GM19239 (cell line): ENCODE measurements at places on chromosomes 2 and 18.
A peak's percentile ranks its signal among the peaks of the same experiment; 100 is the strongest.

- no peak for DNase-seq
These were observed 166.1 kb downstream of the CLIP4 start for GRCh38 chr2:29281086-29281915.

- no peak for DNase-seq
These were observed 1.9 kb downstream of the PSMA8 start for GRCh38 chr18:26135548-26135947.

- no peak for DNase-seq
These were observed 508.9 kb upstream of the MYT1L start for GRCh38 chr2:2839782-2840531.

GRCh38 chr2:96116879-96117533 is 635 bp upstream of the ADRA2B start:
- peak; percentile 93 for DNase-seq

GRCh38 chr2:45278365-45279078 is 269.3 kb upstream of the SIX2 start:
- no peak for DNase-seq

DNA sequence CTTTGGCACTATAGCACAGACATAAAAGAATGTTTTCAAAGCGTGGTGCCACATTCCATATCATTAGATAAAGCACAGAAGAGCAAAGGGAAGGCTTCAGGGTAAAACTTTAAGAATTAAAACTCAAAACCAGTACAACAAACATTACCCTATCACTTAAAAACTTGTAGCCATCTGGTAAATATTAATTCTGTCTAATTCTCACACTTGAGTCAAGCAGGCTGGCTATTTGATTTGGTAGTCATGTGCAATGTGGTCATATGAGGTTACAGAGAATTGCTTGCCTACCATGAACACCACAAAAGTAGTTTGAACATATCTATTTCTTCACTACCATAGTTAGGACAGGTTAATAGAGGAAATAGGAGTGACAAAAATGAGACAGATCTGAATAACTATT is 244.9 kb downstream of the IRS1 start:
- DNase-seq, result no peak

DNA sequence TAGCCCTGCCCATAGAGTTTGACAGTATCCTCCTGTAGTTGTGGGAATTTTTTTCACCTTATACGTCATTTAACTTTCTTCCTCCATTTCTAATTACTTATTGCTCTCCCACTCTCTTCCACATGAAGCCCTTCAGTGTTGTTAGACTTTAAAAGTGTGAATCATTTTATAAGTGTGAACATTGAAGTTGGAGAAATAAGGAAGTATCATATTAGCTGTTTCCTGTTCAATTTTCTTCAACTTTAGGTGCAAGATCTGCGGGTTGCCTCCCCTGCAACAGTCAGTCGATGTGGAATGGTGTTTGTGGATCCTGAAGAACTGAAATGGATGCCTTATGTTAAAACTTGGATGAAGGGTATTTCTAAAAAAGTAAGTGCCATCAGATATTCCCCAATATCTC is 138.1 kb downstream of the DNAH6 start:
- DNase-seq, result no peak

- DNase-seq, result no peak
These were observed 46.0 kb upstream of the RMND5A start for GRCh38 chr2:86673986-86674670.

GRCh38 chr2:212344131-212344530 is 194.5 kb downstream of the ERBB4 start:
- no peak for DNase-seq

GRCh38 chr2:187017438-187017837 is 168.5 kb upstream of the ZSWIM2 start:
- DNase-seq, result no peak

GRCh38 chr2:202337151-202337550 is 39.0 kb upstream of the BMPR2 start:
- no peak for DNase-seq

DNA sequence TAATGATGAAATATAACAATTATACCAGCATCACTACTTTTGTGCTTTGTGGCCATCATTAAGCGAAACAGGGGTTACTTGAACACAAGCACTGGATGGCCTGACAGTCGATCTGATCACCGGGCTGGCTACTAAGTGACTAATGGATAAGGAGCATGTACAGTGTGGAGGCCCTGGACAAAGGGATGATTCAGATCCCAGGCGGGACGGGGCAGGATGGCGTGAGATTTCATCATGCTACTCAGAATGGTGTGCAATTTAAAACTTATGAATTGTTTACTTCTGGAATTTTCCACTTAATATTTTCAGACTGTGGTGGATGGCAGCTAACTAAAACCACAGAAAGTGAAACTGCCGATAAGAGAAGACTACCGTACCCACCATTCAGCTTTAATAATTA is 7.0 kb upstream of the CLIP4 start:
- no peak for DNase-seq

DNA sequence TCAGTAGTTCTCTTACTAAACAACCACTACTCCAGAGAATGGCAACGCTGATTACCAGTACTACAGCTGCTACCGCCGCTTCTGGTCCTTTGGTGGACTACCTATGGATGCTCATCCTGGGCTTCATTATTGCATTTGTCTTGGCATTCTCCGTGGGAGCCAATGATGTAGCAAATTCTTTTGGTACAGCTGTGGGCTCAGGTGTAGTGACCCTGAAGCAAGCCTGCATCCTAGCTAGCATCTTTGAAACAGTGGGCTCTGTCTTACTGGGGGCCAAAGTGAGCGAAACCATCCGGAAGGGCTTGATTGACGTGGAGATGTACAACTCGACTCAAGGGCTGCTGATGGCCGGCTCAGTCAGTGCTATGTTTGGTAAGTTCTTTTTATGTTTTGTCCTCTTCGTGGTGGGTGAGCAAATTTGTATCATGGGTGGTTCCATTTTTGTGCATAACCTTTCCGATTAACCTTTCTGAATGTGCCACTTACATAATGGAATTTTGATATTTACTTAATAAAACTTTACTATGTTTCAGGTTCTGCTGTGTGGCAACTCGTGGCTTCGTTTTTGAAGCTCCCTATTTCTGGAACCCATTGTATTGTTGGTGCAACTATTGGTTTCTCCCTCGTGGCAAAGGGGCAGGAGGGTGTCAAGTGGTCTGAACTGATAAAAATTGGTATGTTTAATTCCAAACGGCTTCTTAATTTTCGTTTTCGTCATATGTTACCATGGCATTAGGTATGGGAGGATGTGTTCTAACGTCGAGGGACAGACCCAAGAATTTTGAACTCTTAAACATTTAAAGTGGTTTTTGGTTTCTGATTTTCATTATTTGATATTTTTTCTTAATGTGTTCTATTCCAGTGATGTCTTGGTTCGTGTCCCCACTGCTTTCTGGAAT is 1.3 kb downstream of the SLC20A1 start:
- no peak for DNase-seq

GRCh38 chr2:55102056-55102812 is 52.0 kb upstream of the RTN4 start:
- no peak for DNase-seq

DNA sequence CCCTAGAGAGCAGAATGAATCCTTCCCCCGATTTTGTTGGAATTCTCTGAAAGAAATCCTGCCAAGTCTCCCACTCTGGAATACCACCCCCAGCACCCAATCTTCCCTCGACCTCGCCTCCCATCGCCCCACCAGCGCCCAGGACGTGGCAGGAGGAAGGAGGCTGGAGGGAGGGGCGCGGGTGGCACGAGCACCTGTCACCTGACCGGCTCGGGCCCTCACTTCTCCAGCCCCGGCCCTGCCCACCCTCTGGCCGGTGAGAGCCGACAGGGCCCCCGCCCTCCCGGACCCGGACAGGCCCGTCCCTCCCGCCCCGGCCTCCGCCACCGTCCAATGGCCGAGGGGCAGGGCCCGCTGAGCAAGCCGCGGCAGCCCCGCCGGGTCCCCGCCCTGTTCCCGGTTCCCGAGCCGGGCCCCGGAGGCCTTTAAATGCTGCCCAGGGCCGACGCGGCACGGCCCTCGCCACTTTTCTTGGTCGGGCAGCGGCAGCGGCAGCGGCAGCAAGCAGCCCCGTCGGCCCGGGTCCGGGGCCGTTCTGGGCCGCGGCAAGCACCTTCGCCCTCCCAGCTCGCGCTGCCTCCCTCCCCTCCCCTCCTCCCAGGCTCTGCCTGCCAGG is at the start of gene LGALSL:
TSS of gene LGALSL (plus strand) at position 393 of the 616 bp plus-strand sequence. CDS start 384 bp downstream, outside the sequence.
- DNase-seq, result peak; percentile 79

- DNase-seq, result no peak
These were observed 5.3 kb downstream of the MYL1 start for GRCh38 chr2:210309548-210310233.

- DNase-seq, result no peak
These were observed 90.6 kb upstream of the CYP26B1 start for GRCh38 chr2:72238311-72238710.

DNA sequence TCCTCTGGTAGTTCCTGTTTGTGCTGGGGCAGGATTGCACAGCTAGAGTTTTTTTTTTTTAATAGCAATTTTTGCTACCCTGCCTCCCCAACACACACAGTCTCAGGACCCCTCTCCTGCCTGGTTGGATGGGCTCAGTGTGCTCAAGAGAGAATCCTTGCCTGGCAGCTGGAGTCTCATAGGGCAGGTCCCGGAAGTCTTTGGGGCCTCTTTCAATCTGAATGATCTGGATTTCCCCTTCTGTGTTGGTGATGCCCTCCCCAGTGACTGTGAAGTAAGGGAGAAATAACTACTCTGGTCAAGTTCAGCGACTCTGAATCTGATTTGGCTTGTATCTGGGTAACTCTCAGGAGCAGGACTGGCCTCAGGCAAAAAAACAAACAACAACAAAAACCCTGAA is 220.6 kb upstream of the LRRTM1 start:
- DNase-seq, result no peak

- DNase-seq, result no peak
These were observed 75.0 kb downstream of the OSBPL1A start for GRCh38 chr18:24322584-24323136.

DNA sequence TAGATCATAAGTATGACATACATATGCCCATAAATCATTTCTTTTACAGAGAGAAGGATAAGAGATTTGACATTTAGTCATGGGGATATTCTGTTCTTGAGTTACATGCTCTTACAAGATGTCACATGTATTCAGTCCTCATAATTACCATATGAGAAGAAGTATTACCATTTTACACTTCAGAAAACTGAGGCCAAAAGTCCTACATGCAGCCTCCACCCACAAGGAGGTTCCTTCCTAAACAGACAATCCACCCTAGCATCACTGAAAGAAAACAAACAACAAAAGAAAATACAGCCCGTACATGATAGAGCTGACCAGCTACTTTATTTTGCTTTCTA is 335.1 kb downstream of the SETBP1 start:
- DNase-seq, result no peak

DNA sequence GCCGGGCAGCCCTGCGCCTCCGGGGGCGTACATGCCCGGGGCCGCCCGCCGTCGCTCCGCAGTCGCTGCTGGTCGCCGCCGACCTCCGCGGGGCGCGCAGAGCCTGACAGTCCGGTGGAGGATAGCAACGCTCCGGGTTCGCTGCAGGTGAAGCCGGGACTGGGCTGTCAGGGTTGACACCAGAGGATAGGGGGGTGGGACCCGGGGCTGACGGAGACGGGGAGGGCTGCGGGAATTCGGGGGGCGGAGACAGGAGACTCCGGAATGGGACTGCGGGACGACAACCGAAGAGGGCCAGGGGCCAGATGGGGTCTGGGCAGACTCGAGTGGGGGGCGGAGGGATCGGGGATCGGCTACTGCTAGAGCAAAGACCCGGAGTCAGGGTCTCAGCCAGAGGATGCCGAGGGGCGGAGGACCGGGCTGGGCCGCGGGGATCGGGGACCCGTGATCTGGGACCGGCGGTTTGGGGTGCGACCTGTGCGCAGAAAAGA is 403 bp downstream of the TMEM127 start:
- no peak for DNase-seq

GRCh38 chr2:37196320-37197195 is at the start of gene CEBPZOS:
Gene CEBPZOS, plus strand, starts transcription at chr2:37196496. Its CDS starts 3,209 bp downstream, at chr2:37199705.
- peak; percentile 72 for DNase-seq

DNA sequence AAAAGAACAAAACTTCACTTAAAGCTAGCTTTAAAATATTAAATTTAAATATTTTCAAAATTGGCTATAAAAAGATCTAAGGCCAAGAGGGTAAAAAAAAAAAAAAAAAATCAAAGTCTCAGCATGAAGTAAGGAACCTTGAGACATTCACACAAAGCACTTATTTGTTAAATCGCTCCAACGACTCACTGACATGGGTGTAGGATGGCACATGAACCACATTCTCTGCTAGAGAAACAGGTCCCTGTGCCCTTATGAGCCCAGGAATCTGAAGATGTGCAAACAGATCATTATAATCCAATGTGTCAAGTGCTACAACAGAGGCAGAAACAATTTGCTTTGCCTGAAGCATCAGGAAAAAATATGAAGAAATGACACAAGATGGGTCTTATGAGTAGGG is 13.8 kb downstream of the LAPTM4A start:
- no peak for DNase-seq

DNA sequence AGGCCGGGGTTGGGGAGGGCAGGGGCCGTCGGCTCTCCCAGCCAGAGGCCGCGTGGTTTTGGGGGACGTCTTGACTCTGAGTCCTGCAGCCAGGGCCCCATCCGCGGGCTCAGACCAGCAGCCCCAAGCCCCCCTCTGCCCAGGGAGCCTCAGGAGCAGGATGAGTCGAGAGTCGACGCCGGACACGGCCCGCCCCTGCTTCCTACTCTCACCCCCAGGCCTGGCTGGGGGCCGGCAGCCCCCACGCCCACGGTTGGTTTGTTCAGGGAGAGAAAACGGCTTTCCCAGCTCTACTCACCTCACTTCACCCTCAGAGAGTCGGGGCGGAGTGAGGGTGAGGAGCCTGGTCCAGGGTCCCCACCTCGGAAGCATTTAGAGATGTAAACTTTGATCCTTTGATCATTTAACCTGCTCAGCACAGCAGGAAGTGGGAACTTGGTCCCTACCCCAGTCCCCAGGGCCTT is 6.9 kb downstream of the SNORC start:
- no peak for DNase-seq

DNA sequence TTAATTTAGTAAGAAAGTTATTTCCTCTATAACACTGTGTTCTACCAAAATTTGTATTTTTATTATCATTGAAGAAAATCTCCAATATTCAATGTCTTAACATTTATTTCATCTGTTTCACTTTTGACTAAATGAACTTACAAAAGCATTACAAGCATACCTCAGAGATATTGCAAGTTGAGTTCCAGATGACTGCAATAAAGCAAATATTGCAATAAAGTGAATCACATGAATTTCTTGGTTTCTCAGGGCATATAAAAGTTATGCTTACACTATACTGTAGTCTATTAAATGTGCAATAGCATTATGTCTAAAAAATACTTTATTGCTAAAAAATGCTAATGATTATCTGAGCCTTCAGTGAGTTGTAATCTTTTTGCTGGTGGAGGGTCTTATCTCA is 78.3 kb downstream of the TTC32 start:
- no peak for DNase-seq

- no peak for DNase-seq
These were observed 12.8 kb downstream of the SNED1 start for GRCh38 chr2:241011296-241011600.

GRCh38 chr2:144456680-144457079 is 63.2 kb downstream of the ZEB2 start:
- DNase-seq, result no peak

DNA sequence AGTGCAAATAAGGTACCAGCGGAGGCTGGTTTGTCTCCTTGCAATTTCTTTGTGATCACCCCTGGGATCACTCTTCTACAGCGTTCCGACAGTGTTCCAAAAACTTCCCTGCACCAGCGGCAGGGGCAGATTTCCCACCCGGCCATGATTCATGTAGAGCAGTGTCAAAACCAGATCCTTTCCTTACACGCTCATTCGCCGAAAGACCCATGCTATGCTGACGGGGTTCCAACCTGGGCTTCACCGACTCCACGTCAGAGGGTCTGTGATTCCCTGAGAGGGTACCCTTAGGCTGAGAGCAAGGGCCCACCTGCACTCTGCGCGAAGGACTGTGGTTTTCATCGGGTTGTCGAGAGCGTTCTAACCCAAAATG is 423 bp upstream of the TTC27 start:
- peak; percentile 4 for DNase-seq
